GF-D8 (cell line): ENCODE measurements at places on chromosomes 4 and X.

DNA sequence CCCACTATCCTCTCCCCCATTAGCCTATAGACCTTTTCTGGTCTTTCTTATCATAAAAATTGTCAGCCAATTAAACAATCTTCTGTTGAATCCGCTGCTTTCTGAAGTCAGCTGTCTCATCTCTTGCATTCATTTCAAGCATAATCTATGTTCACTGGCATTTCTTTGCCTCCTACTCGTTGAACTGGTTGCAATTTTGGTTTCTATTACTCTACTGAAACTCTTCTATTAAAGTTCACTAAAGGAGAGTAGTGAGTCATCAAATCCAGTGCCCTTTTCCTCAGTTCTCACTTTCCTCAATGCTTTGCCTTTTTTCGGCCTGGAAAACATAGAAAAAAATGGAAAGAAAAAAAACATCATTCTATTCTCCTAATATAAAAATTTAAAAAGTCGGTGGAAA is 23.9 kb upstream of the CXCL13 start:
- DNase-seq: no peak

DNA sequence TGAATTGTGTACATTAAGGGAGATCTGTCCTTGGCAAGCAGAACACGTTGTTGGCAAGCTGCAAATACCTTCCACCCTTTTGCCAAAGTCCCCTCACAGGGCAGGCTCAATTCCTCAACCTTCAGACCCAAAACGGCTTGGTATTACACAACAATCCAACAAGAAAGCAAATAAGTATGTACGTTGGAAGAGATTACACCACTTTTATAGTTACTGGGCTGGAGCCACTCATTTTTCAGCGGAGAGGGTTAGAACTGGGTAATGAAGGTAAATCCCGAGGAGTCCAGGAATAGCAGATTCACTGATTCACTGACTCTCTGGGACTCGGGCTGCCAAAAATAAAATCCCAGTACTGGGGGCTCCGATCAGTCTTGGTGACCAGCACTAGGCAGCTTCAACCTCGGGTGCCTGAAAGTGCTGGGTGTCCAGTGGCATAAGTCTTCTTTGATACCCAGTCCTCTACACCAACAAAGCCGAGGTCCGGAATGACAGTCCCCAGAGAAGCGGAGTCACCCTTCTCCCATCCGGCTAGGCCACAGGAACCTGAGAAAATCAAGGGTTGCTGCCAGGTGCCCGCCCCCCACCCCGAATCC is 587 bp downstream of the TIMM8A start:
- no peak for DNase-seq

DNA sequence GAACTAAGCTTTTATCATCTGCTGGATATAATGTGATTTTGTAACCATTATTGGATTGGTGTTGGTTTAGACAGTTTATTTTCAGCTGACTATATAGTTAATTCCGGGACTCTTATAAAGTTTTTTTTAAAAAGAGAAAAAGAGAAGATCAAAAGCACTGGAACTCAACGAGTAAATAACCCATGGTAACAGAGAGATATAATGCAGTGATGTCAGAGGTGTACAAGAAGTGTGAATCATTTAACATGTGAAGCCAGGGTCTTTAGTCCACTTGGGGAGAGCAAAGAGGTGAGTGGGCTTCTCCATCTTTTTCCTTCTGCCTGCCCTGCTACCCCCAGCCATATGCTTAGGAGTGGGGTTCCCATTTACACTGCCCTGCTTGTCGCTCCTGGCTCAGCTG is 3.2 kb downstream of the TMEM165 start:
- DNase-seq: no peak

GRCh38 chrX:138709886-138710791 is 1.4 kb downstream of the FGF13 start:
- DNase-seq: no peak

DNA sequence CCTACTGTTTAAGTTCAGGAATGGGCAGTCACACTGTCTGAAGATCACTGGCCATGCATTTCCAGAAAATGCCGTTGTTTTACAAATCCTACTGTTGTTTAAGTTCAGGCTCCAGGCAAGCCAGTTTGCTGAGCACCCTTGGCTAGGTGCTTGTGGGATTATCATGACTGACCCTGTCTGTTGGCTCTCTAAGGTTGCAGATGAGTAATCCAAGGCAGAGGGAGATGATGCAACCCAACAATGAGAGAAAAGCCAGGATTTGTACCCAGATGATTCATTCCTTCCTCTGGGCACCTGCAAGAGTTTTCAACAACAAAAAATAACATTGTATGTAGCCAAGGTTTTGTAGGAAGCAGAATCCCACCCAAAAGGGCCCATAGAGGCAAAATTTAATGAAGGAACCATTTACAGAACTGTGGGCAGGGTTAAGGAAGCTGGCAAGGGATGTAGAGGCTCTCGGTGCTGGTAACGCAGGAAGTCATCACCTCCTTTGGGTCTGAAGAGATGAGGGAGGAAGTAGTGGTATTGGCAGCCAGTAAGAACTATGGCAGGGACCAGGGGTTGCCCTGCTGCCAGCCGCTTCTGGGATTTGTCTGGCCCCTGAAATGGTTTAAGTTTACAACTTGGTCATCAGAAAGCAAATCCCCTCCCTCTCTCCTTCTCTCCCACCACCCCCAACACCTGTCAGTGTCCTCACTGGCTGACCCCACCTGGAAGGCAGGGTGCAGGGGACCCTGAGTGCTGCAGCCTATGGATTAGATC is 54.8 kb downstream of the MSX1 start:
- no peak for DNase-seq

GRCh38 chr4:134401798-134402197 is 200.2 kb upstream of the PABPC4L start:
- no peak for DNase-seq

DNA sequence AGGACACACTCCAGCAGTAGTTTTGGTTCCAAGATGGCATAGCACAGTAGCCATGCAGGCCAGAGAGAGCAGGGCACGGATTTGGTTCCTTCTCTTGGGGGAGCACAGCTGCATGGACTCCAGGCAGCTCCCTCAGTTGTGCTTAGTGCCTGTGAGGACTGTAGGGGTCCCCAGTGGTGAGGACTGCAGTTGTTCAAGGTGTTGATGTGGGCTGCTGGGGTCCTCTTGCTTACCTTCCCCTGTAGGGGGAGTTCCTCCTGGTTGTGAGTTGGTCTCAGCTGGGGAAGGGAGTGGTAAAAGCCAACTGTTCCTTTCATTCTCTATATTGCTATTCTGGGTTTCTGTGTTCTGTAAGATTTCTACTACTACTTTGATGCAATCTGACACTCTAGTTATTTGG is 606.5 kb downstream of the MAGEB5 start:
- no peak for DNase-seq

DNA sequence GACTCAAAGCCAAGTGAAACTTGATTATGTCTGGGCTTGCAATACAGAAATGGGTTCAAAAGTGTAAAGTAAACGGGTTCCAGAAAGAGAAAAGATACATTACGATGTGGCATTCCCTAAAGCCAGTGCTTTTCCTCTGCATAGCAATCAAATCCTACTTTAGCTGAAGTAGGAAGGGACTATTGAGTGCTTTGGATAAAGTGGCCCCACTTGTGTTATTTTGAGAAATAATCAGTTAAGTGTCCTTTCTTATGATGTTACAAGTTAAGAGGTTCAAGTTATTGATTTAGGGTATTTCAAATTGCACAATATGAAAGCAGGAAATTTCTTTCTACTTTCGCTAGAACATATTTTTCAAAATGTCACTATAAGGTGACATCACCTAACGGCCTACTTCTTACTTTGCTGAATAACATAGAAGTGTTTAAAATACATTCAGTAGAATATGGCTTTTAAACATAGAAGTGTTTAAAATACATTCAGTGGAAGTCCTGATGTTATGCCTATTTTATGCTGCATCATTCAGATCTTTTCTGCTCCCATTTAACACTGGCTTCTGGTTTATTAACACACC is 235.2 kb downstream of the DTHD1 start:
- no peak for DNase-seq

- no peak for DNase-seq
Measured at GRCh38 chrX:69082055-69082752, 83.0 kb downstream of the PJA1 start.

- DNase-seq: no peak
Measured at GRCh38 chrX:71366674-71367256, 608 bp downstream of the TAF1 start.
